Activated CD4-positive, CD25-positive, alpha-beta regulatory T cell treated with anti-CD3 and anti-CD28 coated beads, Interleukin-2, amount 50 U/mL, for 72 hours (primary cell): ENCODE measurements at places on chromosomes 2 and 18.

GRCh38 chr18:52391810-52392559 is 52.0 kb downstream of the DCC start:
- DNase-seq, result no peak

GRCh38 chr2:97759727-97760407 is 46.5 kb downstream of the ZAP70 start:
- DNase-seq, result no peak

DNA sequence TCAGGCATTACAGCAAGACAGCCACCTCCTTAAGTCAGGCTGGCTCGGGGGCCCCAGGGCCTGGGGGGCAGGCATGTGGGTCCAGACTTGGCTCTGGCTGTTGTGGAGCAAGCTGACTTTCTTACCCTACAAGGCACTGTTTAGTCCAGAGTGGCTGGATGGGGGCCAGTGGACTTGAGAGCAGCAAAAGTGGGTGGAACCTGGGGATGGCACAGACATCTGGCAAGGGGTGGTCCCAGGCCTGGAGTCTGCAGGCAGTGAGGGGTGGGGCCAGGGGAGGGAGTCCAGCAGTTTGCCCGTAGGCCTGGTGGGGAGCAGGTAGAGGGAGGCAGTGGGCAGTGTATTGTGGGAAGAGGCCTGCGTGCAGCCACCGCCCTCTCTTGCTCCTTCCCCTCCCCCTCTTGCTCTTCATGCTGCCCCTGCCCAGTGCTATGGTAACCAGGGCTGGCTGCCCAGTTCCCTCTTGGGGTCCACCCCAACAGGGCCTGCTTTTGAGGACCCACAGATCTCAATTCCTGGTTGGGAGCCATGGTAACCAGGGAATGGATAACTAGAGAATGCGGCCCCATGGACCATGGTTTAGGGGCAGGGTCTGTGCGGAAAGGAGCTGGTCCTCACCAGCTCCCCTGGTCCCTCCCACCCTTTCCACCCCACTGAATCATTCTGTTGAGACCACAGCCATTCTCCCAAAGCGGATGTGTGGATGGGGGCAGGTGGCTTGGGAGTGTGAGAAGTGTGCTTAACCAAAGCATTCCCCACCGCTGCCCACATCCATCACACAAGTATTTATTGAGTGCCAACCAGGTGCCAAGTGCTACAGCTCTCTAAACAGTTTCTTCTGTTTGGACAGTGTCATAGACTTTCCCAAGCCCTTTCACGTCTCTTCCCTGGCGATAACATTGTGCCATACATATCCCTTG is 19.3 kb downstream of the SPEG start:
- DNase-seq, result no peak

GRCh38 chr18:79924814-79925731 is 26.4 kb downstream of the SLC66A2 start:
- DNase-seq, result peak; percentile 11

DNA sequence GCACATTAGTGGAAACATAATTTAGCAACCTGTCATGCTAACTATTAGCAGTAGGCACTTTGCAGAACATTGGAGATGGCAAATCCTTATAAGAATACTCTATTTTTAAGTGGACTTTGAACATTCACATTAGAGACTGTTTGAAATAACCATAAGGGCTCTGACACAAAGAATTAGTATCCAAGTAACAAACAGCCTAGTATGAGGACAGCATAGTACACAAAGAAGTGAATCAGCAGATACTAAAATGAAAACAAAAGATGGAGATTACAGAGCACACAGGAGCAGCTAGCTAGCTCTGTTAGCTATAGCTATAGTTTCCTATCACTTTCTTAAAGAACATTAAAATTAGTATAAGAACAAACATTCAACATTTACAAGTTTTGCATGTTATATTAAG is 256.3 kb upstream of the SPOPL start:
- DNase-seq, result no peak

DNA sequence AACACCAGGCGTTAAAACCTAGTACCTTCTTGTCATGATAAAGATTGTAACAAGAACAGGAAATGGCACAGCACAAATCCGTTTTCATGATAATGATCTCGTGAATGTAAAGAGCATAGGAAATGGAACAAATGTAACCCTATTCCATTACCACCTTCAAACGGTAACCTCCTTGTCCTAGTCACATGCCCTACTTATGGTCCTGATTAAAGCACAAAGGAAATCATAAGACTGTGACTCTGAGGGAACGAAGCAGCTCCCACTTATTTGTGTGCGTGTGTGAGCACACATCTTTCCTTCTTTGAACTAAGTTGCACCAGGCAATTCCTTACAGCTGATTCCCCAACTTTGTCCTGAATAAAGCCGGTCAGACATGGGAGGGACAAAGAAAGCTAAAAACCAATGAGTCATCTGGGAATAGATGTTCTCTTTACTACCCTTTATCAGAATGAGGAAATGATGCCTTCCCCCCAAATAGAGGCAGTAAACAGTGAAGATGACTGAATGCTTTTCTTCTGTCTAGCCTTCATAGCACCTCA is 192.6 kb downstream of the IKZF2 start:
- no peak for DNase-seq

GRCh38 chr2:54249629-54250028 is 6.4 kb downstream of the TSPYL6 start:
- DNase-seq, result no peak

DNA sequence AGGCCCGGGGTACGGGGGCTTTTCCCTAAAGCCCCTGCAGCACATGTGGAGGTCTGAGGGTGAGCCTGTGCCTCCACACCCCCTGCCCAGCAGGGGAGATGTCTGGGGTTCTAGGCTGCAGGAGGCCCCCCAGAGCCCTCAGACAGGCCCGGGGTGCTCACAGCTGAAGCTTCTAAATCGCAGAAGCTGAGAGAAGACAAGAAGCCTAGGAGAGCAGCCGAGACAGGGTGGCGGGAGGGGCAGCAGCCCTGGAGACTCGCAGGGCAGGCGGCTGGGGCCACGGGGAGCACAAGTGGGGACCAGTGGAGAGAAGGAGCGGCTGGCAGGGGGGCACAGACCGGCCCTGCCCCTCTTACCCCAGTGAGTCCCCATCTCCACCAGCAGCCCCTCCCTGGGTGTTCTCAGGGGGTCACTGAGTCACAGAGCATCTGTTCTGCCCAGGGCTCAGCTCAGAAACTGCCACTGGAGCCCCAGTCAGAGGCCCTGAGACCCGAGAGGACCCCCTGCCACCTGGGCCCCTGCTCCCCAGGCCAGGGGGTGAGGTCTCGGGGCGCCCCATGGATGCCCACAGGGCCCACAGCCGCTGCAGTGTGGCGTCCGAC is 26.1 kb downstream of the GPC1 start:
- DNase-seq, result peak; percentile 25

DNA sequence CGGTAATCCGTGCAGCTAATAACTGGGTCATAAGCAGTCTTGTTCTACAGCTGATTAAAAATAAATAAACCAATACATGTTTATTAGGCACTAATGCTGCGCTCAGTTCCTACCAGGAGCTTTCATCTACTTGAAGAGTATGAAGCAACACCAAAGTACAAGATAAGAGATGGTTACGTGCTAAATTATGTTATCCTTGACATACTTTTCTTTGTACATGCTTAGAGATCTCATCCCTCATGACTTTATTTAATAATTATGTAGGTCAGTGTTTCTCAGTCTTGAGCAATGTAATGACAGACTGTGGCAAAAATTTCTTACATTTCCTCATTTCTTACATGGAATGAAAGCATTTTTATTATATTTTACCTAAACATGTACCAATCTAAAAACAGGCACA is 54.6 kb upstream of the COBLL1 start:
- no peak for DNase-seq

DNA sequence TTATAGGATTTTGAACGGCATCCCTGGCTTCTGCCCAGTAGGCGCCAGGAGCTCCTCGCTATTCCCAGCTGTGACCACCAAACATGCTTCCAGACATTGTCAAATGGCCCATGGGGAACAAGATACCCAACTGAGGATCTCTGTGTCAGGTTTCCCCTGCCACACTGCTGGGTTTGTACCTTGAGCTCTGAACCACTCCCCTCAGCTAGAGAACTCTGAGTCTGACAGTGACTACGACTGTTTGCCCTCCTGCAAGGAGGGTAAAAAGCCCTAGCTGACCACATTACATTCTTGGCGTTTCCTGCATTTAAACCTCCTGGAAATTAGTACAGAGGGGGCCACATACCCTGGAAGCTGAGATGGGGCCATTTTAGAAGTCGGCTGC is 12.4 kb downstream of the LRRFIP1 start:
- no peak for DNase-seq
